ENCODE measurements at places on chromosomes 3 and 15. TPM values are rescaled to one million over a fixed set of nuclear protein-coding genes. Genes with fewer than 3 reads are reported as not detected.

ESYT3 gene
- 5.8 TPM for total RNA-seq

CADPS gene
- total RNA-seq, result 13.3 TPM

A4GNT gene
- total RNA-seq, result not detected

AADACL2 gene
- 2.7 TPM for total RNA-seq

OR5K2 gene
- total RNA-seq, result not detected

SEMA3B gene
- 45.2 TPM for total RNA-seq

TIMP4 gene
- total RNA-seq, result 1.1 TPM

TMC3 gene
- total RNA-seq, result not detected

STRC gene
- total RNA-seq, result 0.21 TPM

IFT57 gene
- total RNA-seq, result 58.4 TPM

DLEC1 gene
- 0.10 TPM for total RNA-seq

GRCh38 chr15:38652183-38652794, 87.7 kb upstream of the RASGRP1 start:
- DNase-seq, result no peak

DNA sequence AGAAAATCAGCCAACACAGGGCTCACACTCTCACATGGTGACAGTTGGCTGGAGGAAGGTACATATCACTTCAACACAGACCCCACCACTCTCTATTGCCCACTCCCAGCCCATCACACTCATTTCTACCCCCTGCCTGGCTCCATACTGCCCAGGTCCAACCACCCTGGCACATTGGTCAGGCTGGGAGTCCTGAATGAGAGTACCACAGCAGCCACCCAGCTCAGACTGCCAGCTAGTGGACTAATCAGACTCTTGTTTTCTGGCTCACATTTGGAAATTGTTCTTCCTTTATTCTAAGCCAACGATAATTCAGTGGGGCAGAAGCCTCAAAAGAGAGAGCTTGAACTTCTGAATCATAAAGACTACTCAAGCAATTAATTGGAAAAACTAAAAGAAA, 20.0 kb downstream of the MRPL46 start:
- DNase-seq, result no peak

- no peak for DNase-seq
These were observed 39.1 kb upstream of the OSBPL11 start for GRCh38 chr3:125634336-125634950.

GRCh38 chr15:59177317-59177660, 29.4 kb upstream of the LDHAL6B start:
- no peak for DNase-seq

GRCh38 chr3:52873433-52874159, 23.8 kb downstream of the STIMATE start:
- no peak for DNase-seq

- DNase-seq, result peak; percentile 2
These were observed 33.2 kb downstream of the TUBGCP4 start for GRCh38 chr15:43404130-43404529.

DNA sequence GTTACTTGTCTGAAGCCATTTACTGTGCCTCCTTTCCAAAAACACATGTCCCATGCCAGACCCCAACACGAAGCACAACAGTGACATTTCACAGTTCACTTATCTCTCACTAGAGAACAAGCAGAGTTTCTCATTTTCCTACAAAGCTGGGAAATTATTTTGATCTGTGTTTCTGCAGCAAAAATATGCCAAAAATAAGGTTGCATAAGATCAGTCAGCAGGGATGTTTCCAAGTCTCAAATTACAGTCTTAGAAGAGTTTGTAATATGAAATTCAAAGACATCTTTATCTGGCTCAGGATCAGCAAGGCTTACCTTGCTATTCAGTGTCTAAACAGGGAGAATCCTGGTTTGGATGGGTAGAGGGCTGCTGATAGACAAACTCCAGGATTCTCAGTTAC, 75.5 kb downstream of the GJD2 start:
- DNase-seq, result no peak

GRCh38 chr3:72950372-72950771, 46.2 kb upstream of the PPP4R2 start:
- no peak for DNase-seq

GRCh38 chr3:81033684-81034083, 727.8 kb downstream of the GBE1 start:
- no peak for DNase-seq

GRCh38 chr3:60219501-60219900, 1031.8 kb downstream of the FHIT start:
- DNase-seq, result no peak

- DNase-seq, result no peak
These were observed 271.2 kb downstream of the CD47 start for GRCh38 chr3:107819656-107820055.

DNA sequence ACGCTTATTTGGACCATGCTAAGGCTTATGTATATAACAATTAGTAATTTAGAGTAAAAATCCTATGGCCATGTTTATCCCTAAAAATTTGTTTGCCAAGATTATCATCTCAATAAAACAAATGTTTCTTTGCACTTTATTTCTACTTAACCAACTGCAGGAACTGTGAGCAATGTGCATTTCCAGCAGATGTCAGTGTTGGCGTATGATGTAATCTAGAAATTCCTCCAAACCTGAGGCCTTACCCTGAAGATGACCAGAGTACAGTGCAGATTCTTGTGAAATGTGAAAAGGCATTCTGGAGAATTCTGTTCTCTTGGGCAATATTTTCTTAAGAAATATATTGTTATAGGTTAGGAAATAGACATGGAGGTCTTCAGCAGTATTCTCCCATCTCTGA, 205.9 kb downstream of the MBNL1 start:
- DNase-seq, result peak; percentile 64

Measured in tongue (tissue), 3 donors.